NCI-H1417 treated with DMSO at 0.1 percent for 48 hours (cell line): ENCODE measurements at places on chromosomes 4 and X.

DNA sequence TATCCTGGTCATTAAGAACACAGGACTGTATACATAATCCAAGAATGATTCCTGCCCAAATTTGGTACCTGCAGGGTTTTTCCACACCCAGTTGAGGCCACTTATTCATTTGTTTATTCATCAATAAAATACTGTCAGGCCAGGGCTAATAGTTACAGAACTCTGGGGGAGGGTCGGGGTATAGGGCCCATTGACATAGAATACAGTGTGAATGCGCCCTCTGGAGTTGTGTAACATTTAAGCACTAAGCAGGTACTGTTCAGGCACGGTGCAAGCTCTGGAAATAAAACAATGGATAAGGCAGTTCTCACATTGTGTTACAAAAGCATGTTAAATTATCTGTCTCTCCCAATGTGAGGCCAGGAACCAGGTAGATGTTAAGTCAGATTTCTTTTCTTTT is 30.8 kb upstream of the LRBA start:
- peak; percentile 44 for DNase-seq

DNA sequence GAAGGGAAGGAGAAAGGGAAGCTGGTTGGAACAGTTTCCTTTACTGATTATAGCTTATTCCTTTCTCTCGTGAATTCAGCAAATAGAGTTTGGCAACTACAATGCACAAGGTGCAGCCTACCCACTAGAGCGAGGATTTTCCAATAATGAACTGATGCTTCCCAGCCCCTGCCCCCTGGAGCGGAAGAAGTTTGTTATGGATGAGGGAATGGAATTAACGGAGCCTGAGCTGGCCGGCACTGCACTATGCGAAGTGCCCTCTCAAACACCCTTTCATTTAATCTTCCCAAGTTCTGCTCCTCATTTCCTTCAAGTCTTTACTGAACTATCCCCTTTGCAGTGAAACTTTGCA is 42.5 kb upstream of the CBR4 start:
- no peak for DNase-seq

GRCh38 chr4:40316782-40317635 is 18.1 kb upstream of the CHRNA9 start:
- no peak for DNase-seq

- no peak for DNase-seq
Observed at GRCh38 chrX:13119386-13119785, 75.0 kb upstream of the FAM9C start.

- peak; percentile 31 for DNase-seq
Observed at GRCh38 chr4:188976644-188977115, 837.4 kb downstream of the TRIML1 start.

DNA sequence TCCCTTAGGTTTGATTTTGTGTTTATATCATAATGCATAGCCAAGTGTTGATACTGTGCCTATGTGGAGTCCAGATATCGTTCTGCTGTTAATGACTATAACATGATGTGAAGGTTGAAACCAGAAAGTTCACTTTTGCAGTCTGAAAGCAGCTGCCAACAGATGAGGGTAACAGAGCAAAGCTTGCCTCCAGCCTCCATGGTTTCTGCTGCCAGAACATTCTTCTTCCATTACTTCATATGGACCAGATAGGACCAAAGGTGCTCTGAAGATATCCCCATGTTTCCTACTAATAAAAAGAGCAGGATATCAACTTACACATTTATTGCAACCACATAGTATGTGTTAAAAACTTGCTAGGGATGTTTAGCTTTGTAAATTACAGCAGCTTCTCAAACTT is 394.1 kb downstream of the SPRY1 start:
- DNase-seq: no peak

DNA sequence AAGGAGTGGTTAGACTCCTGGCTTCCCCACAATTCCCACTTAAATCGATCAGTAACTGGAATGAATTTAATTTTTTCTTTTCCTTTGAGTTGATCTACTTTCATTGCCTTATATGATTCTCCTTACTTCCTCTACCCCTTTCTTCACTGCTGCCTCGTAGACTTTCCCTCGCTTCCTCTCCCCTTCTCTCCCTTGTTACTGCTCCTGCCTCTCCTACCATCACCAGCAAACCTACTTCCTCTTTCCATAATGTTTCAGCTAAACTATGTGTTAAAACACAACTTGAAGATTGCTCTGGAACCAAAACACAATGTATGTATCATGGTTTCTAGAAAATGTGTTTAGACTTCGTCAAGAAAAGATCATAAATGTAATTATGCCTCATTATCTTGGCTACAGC is 132.0 kb upstream of the TET2 start:
- no peak for DNase-seq

DNA sequence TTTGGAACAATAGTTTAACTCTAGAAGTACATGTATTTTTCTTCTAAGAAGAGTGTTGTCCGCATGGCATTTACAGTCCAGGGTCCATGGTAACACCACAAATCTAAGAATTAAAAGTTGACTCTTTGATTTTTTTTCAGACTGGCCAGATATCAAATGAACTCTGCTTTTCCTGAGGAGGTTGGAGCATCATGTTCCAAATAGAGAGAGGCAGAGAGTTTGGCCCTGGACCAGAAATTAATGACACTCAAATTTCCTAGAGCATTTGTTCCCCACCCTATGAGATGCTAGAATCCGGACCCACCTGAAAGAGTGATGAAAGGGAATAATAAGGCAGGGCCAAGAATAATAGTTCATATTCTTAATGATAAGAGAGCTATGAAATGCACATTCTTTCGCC is 47.0 kb upstream of the NAP1L5 start:
- DNase-seq: no peak

GRCh38 chr4:43875655-43876054 is 573.0 kb downstream of the KCTD8 start:
- DNase-seq: no peak

DNA sequence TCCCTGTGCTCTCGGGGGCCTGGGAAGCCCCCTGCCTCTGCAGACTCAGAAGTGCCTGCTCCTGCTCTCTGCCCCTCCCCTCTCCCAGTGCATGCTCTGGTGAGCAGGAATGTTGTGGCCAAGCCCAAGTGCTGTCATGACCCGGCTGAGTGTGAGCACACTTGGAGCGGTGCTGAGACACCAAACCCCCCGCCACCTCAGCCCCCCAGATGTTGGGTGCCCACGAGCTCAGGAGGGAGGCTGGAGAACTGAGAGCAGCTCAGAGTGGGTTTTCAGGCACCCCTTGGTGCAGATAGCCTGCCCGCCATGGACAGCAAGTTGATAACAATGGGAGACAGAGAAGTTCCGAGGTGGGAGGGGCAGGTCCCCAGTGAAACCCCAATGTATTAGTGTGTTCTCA is 477.4 kb downstream of the ACTRT1 start:
- DNase-seq: no peak

- DNase-seq: peak; percentile 77
Observed at GRCh38 chr4:116480546-116480945, 604.8 kb downstream of the TRAM1L1 start.

GRCh38 chrX:42783451-42783850 is 5.5 kb upstream of the PPP1R2C start:
- DNase-seq: no peak
